ENCODE measurements at places on chromosomes 7 and 10.

- no peaks in the 10 kb centered on the region for H3K4me1 ChIP-seq
- DNase-seq: no peak
- no peak overlapping the region for H3K27ac ChIP-seq
- H3K27me3 ChIP-seq: no peaks in the 10 kb centered on the region
These were observed 9.0 kb upstream of the HIBADH start for GRCh38 chr7:27671675-27672074.

DNA sequence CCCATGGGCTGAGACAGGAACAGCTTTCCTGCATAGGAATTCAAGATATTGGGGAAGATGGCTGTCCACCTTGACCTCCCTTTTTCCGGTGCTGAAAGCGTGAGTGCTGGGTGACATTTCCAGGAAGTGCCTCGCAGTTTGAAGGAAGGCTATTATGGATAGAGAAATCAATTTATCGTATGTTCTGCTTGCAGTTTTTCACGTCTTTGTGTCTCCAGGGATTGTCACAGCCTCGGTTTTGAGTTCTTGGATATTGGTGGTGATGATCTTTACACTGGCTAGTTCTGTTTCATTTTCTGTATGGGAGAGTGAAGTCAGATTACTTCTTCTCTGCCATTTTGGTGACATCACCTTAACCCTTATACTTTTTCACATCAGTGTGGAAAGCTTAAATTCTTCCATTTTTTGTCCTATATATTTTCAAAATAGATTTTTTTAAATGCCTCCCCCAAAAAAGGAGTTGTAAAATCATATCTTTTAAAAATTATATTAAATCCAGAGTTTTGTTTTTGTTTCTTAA lies 102.5 kb upstream of the APBB1IP start:
- no peak for DNase-seq
- H3K27me3 ChIP-seq: no peaks in the 10 kb centered on the region
- H3K27ac ChIP-seq: no peak overlapping the region
- H3K4me3 ChIP-seq: peak overlapping the region; percentile 21
- H3K36me3 ChIP-seq: no peaks in the 10 kb centered on the region
- peaks cover 3% of the 10 kb centered on the region for H3K4me1 ChIP-seq

- no peak within 1 kb of the TSS for H3K27ac ChIP-seq
- peaks cover 43% of the 10 kb centered on the region for H3K27me3 ChIP-seq
- peak within 1 kb of the TSS; percentile 65 for H3K4me3 ChIP-seq
- DNase-seq: no peak
These were observed at the start of gene WIPF3 for GRCh38 chr7:29806208-29806994. TSS of gene WIPF3 (plus strand) at chr7:29806508. CDS start at chr7:29834725, 28,217 bp downstream.

DNA sequence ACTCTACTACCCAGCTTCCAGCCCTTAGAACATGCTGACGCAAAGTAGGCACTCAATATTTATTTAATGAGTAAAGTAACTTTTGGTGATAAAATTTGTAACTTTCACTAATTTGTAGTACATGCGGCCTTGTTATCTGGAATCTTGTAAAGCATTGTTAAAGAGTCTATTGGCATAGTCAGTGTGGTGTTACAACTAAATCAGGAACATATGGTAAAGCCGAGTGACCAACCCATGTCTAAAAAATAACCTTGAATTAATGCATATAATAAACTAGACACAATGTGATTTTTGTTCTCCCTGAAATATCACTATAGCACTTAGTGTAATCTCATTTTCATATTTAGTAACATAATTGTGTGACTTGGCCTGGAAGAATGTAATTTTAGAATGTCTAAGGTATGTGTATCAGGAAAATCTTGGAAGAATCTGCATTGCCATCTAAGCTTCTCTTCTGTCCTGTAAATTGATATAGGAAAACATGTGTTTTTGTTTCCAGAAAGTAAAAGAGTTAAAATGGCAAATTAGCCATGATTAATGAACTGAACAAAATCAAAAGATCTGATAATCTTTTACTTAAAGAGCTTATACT lies 256.7 kb upstream of the GNAI1 start:
- no peaks in the 10 kb centered on the region for H3K27me3 ChIP-seq
- no peak for DNase-seq
- H3K4me1 ChIP-seq: no peaks in the 10 kb centered on the region

- no peak overlapping the region for H3K4me3 ChIP-seq
- no peaks in the 10 kb centered on the region for H3K36me3 ChIP-seq
- H3K27ac ChIP-seq: no peak overlapping the region
- no peaks in the 10 kb centered on the region for H3K4me1 ChIP-seq
- no peak for DNase-seq
- no peaks in the 10 kb centered on the region for H3K27me3 ChIP-seq
These were observed 37.8 kb upstream of the RAPGEF5 start for GRCh38 chr7:22394739-22395138.

DNA sequence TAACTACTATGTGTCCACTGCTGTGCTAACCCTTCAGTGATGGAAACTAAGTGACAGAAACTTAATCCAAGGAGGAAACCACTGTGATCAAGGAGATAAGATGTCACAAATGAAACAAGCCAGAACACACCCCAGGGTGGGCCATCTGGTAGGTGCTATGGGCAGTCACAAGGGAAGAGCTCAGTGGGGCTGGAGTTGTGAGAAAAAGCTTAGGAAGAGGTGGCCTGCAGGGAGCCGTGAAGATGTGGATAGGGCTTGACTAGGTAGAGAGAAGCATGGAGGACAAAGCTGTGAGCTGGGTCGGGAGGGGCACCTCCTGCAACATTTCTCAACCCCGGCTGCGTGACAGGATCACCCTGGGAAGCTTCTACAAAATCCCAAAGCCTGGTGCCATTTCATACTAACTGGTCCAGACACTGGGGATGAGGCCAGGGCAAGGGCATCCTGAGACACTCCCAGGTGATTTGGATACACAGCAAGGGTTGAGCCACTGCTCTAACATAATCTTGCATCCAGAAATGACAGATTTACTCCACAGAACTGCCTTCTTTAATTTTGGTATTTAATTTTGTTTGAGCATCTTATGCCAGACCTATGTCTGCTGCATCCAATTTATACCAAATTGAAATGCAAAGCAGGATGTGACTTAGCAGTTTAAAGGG lies 69.3 kb downstream of the OSBPL3 start:
- no peaks in the 10 kb centered on the region for H3K36me3 ChIP-seq
- no peak for DNase-seq
- H3K27me3 ChIP-seq: no peaks in the 10 kb centered on the region
- peaks cover 14% of the 10 kb centered on the region for H3K4me1 ChIP-seq
- no peak overlapping the region for H3K27ac ChIP-seq

GRCh38 chr7:35519971-35520809 lies 174.7 kb downstream of the HERPUD2 start:
- no peaks in the 10 kb centered on the region for H3K4me1 ChIP-seq
- no peak overlapping the region for H3K27ac ChIP-seq
- H3K4me3 ChIP-seq: no peak overlapping the region
- H3K36me3 ChIP-seq: no peaks in the 10 kb centered on the region
- H3K27me3 ChIP-seq: peaks cover 20% of the 10 kb centered on the region

DNA sequence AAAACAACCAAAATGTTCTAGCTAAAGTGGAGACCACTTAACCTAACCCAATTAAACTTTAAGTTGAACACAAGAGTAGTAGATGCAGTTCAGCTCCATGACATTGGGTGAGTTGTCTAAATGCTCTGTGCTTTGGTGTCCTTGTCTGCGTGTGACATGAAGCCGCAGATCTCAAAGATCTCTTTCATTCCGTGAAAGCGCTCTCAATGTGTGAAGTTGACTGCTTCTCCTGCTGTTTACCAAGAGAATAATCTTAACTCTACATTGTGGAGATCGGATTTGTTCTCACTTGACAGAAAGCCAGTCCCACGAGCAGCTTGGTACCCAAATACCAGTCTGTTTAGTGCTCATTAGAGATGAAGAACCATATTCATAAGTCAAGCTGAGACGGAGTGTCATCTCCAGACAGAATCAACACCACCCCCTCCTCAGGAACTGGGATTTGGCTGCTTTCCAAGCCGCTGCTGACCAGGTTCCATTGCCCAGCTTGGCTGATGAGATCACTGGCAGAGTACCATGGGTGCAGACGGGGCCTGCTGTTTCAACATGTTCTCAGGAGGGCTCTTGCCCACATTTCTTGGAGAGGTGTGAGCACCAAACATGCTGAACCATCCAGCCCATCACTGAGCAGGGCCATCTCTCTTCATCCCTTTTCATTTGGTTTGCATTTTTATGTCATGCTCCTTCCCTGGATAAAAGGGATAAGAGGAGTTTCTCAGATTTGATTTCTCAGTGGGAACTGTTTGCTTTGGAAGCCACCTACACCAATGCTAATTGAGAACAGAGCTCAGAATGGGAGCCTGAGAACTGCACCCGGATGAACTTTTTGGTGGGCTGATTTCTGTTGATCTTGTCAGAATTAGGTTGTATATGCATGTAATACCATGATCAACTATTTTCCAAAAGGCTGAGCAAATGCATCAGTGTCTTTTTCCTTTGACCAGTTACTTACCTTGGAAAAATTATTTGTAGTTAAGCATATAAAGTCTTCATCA lies 95.8 kb upstream of the AGBL3 start:
- peak overlapping the region; percentile 55 for H3K4me3 ChIP-seq
- no peaks in the 10 kb centered on the region for H3K36me3 ChIP-seq
- no peak for DNase-seq
- H3K27ac ChIP-seq: peak overlapping the region; percentile 85
- H3K4me1 ChIP-seq: peaks cover 42% of the 10 kb centered on the region

- H3K4me3 ChIP-seq: no peak overlapping the region
- H3K4me1 ChIP-seq: peaks cover 9% of the 10 kb centered on the region
- H3K27ac ChIP-seq: no peak overlapping the region
- DNase-seq: no peak
- H3K36me3 ChIP-seq: no peaks in the 10 kb centered on the region
These were observed 106.2 kb upstream of the AGK start for GRCh38 chr7:141444961-141445360.

GRCh38 chr7:8433477-8434289 lies at the start of gene NXPH1:
TSS of gene NXPH1 (plus strand) at chr7:8433609.
- peaks cover 11% of the 10 kb centered on the region for H3K4me1 ChIP-seq
- no peak within 1 kb of the TSS for H3K4me3 ChIP-seq
- no peak for DNase-seq
- no peak within 1 kb of the TSS for H3K27ac ChIP-seq
- peaks cover 88% of the 10 kb centered on the region for H3K27me3 ChIP-seq
- no peaks in the 10 kb centered on the region for H3K36me3 ChIP-seq

DNA sequence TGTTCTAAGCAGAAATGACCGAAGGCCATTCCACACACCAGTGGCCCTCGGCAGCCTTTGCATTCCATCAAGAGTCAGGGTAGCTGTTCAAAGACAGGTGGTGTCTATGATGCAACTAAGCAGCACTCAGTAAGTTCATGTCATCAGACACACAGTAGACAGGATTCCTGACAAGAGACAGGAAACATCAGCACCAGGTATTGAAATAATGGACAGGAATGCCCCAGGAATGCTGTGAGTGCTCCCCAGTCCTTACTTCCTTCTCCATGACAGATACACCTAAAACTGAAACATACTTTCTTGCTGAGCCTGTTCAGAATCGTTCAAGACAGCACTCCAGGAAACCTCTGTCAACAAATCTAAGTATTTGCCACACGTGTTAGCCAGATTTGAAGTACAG lies 204.4 kb downstream of the TPST1 start:
- no peaks in the 10 kb centered on the region for H3K27me3 ChIP-seq
- no peak overlapping the region for H3K4me3 ChIP-seq
- no peak overlapping the region for H3K27ac ChIP-seq

- DNase-seq: no peak
- no peaks in the 10 kb centered on the region for H3K36me3 ChIP-seq
- peaks cover 92% of the 10 kb centered on the region for H3K27me3 ChIP-seq
- peak overlapping the region; percentile 28 for H3K4me3 ChIP-seq
These were observed 1.1 kb upstream of the GAD2 start for GRCh38 chr10:26215396-26215934.

DNA sequence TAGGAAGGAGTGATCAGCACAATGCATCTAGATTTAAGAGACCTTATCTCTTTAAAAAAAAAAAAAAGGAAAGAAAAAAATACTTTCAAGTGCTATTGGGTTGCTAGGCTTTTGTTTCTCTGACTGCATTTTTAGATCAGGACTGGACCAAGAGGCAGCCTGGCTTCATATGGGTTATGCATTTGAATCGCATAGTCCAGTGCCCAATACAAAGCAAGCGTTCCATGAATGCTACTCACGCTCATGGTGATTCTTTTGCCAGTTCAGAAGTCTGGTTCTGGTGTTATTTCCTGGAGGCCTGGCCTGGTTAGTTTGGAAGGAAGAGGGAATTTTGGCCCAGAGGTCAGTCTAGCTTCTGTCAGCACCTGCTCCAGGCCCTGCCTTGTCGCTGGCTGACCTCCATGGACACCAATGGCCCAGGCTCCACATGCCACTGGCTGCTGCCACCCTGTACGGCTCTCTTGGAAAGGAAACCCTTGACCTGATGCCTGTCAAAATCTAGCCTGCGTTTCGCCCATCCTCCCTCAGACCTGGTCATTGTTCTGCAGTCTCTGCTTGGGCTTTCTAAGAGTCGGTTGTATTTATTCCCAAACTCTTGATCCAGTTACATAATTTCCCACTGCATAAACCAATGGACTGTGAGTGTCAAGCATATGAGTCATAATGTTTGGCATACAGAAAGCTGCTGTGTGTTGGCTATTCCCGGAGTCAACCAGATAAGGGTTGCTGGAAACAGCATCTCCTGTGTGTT lies 74.3 kb upstream of the MKX start:
- H3K27me3 ChIP-seq: no peaks in the 10 kb centered on the region
- no peak overlapping the region for H3K27ac ChIP-seq
- no peaks in the 10 kb centered on the region for H3K36me3 ChIP-seq
- no peak overlapping the region for H3K4me3 ChIP-seq
- no peaks in the 10 kb centered on the region for H3K4me1 ChIP-seq
- DNase-seq: no peak

DNA sequence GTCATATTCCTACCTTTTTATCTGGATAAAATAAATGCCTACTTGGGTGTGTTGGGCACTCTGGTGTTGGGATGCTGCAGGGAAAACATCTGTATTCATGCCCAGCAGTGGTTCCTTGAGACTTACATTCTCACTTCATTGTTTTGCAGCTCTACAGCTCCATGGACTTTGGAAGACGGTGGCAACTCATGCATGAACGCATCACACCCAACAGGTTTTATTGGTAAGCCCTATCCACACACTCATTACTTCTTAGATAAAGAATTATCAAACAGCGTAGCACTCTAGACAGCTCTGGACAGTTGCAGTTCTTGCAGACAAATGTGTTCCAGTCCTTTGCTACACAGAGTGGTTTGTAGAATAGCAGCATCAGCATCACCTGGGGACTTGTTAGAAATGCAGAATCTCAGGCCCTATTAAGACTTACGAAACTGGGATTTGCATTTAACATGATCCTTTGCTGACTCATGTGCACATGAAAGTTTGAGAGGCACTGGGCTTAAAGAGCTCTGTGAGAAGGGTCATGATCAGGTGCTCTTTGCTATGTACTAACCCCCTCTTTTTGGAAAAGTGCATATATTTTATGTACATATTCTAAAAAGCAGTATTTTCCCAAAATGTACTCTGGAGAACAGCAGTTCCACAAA lies 401.9 kb downstream of the SORCS3 start:
- no peak for DNase-seq
- H3K4me3 ChIP-seq: no peak overlapping the region
- no peaks in the 10 kb centered on the region for H3K4me1 ChIP-seq
- no peaks in the 10 kb centered on the region for H3K27me3 ChIP-seq
- H3K27ac ChIP-seq: no peak overlapping the region
- H3K36me3 ChIP-seq: no peaks in the 10 kb centered on the region
